ENCODE measurements at places on chromosomes 3 and 15.

DNA sequence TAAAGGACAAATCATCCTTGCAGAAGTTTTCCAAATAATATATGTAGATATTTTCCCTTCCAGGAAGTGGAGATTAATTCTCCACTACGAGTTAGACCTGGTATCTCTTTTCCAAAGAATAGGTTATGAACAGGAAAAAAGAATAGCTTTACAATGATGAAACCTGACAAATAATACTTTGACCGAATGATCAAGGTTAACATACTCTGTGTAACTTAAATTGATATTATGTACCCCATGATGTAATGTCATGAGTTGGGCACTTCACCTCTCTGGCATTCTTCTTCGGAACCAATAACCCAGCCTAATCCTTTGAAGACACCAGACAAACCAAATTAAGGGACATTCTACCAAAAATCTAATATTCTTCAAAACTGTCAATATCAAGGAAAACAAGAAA, 48.7 kb upstream of the CNTN3 start:
- DNase-seq = no peak

GRCh38 chr3:17709236-17709810, 33.1 kb downstream of the TBC1D5 start:
- no peak for DNase-seq

- no peak for DNase-seq
These were observed 10.6 kb upstream of the KIF23 start for GRCh38 chr15:69403594-69403993.

DNA sequence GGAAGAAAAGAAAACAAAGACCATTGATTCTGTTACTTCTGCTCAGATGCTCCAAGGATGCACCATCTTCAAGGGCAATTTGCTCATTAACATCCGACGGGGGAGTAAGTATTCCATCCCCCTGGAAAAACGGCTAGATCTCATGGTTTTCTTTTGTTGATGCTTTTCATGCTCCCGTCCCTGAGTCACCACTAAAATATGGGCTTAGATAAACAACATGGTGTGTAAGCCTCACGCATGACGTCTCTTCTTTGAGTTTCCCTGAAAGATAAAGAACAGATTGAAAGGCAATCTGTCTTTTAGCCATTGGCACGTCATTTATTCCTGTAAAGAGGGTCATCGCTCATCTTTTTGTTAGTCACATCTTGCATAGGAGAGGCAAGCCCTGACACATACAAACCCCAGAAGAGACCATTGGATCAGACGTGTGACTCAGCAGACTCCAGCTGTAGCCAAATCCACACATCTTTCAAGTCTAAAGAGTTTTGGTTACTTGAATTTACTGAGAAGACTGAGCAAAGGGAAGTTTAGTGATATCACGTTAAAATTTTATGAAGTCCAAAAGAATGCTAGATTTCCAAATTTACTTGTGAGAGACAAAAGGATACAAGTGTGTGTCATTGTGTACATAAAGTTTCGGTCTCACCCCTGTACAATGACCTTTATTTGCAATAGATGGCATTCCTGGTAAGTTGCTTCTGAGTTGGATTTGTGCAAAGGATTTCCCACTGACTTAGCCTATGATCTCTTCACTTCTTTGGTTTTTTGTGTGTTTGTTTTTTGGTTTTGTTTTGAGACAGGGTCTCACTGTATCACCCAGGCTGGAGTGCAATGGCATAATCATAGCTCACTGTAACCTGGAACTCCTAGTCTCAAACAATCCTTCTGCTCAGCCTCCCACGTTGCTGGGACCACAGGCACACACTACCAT, 110.5 kb downstream of the PGPEP1L start:
- DNase-seq = no peak

GRCh38 chr3:50172626-50173220, 17.6 kb downstream of the SEMA3F start:
- no peak for DNase-seq

- DNase-seq = no peak
These were observed 117.4 kb upstream of the TLE3 start for GRCh38 chr15:70214941-70215635.

DNA sequence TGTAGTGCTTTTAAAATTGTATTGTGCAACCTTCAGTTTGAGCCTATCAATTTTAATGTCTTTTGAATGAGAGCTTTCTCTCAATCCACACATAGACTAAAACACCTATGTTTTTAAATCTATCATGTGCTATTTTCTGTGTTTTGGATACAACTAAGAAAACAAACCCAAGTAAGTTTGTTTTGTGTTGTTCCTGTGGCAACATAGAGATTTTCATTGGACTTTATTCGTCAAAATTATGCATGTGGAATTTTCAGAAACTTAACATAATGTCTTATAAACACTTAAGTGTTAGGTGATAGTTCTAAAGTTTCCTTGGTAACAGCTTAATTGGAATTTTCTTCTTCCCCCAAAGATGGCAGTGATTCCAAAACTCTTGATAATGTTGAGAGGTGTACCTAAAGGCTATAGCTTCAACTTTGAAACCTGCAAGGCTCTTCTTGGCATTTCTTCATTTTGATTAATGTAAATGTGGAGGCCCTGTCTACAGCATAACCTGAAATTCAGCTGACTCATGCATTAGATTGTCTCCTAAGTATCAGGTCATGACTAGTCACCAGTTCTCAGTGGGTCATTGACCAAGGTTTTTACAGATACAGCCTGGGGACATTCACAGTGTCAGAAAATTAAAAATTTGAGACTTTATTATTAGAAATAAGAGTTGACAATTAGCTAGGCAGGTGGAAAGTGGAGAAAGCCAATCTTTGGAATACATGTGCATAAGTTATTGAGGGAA, 44.4 kb downstream of the COL6A5 start:
- no peak for DNase-seq

All from activated gamma-delta T cell (primary cell).